AG20443 (cell line): ENCODE measurements at places on chromosomes 16 and 17.

DNA sequence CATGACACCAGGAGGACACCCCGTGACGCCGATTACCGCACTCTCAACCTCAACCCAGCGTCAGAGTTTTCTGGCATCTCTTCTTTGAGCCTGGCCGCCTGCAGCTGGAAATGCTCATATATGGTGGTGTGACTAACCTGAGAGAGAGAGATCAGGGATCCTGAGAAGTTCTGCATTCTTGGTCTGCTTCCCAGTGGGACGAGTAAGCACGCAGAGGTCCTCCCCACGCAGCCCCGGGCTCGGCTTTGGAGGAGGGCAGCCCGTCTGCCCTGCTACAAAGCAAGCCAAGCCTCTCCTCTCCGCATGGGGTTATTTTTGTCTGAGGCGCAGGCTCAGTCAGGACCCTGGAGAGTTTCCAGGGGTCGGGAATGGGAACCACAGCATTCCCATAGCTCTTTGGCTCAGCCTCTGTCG, 16.5 kb downstream of the CRISPLD2 start:
- peak; percentile 98 for DNase-seq

GRCh38 chr17:29710891-29711418, 88.2 kb upstream of the CORO6 start:
- DNase-seq = peak; percentile 81

DNA sequence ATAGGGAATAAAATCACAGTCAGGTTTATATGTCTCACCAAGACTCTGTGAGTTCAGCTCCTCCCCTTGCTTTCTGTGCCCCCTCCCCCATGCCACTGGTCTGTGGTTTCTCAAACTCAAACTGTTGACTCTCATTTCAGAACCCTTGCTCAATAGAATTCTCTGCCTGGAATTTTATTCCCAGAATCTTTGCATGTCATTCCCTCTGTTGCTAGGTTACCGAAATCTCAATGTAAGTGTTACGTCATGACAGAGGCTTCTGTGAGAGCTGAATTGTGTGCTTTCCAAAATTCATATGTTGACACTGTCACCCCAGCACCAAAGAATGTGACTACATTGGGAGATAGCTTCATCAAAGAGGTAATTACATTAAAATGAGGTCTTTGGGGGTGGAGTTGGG, 1938.8 kb downstream of the TP53TG3F start:
- no peak for DNase-seq

GRCh38 chr17:69512946-69513345, 98.4 kb downstream of the MAP2K6 start:
- no peak for DNase-seq

DNA sequence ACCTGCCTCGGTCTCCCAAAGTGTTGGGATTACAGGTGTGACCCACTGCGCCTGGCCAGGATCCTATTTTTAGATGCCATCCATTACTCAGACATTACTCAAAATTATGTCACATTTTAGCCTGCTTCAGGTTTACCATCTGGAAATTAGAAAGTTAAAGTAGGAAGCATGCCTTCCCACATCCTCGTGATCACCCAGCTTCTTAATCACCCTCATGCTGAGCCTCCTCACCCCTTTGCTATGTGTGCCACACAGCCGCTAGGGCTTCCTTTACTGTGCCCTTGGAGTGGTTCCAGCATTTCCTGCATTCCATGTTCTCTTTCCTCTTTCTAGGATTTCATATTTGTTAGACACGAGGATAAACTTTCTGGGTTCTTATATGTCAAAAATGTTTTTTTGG, 9.3 kb downstream of the ADORA2B start:
- DNase-seq = peak; percentile 74

DNA sequence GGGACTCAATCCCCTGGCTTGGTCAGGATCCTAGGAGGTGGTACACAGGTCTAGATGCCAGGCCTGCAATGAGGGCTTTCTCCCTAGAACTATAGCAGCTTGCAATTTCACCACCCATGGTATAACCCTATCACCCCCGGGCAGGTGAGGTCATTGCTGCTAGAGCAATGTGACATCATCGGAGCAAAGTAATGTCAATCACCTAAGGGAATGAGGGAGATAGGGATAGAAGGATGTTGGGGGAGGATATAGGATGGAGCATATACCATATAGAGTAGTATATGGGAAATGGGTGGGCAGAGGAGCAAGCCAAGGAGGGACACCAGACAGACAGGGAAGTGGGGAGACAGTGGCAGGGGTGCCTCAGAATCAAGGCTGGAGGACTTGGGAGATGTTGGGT, 3.3 kb downstream of the KCNH4 start:
- no peak for DNase-seq
